Liver (tissue), 10 donors: ENCODE measurements at places on chromosomes 1 and 21. TPM values are rescaled to one million over a fixed set of nuclear protein-coding genes. Genes with fewer than 3 reads are reported as not detected.

The DPH2 gene
- polyA plus RNA-seq, result 13.0 TPM

The TMCC2 gene
- 0.17 TPM for polyA plus RNA-seq

The CENPF gene
- polyA plus RNA-seq, result 1.6 TPM

The NIBAN1 gene
- 0.50 TPM for polyA plus RNA-seq

The DEGS1 gene
- 21.7 TPM for polyA plus RNA-seq

The S100A7 gene
- polyA plus RNA-seq, result not detected

The TMEM50B gene
- 11.8 TPM for polyA plus RNA-seq

The IL19 gene
- not detected for polyA plus RNA-seq

The S100A4 gene
- polyA plus RNA-seq, result 16.3 TPM

The TTC24 gene
- not detected for polyA plus RNA-seq

The BGLAP gene
- polyA plus RNA-seq, result 0.06 TPM

The LIPI gene
- polyA plus RNA-seq, result not detected

The PPIAL4G gene
- polyA plus RNA-seq, result not detected

The SRP9 gene
- polyA plus RNA-seq, result 179 TPM

The ETV3 gene
- 2.7 TPM for polyA plus RNA-seq

The ATAD3A gene
- 7.2 TPM for polyA plus RNA-seq
